ENCODE measurements at places on chromosomes 16 and 17.

GRCh38 chr16:71428883-71429282, 13.0 kb downstream of the TLE7 start:
- no peak for DNase-seq

DNA sequence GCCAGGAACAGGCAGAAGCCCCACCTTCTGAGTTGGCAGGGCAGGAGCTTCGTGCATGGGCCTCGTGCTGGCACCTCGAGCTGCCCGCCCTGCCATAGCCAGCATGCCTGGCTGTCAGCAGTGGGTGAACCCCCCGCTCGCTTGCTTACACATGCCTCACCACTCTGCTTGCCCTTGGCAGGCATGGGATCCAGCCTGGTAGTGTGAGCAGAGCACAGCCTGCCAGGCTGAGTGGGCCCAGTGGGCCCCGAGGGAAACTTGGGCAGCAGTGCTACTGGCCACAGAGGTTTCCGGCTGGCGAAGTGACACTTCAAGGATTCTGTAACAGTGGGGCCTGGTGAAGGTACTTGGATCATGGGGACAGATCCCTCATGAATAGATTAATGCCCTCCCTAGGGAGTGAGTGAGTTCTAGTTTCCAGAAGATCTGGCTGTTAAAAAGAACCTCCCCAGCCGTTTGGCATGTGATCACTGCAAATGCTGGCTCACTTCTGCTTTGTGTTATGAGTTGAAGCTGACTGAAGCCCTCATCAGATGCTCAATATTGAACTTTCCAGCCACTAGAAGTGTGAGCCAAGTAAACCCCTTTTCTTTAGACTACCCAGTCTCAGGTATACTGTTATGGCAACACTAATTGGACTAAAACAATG, 114.7 kb downstream of the BCAS3 start:
- no peak for DNase-seq

GRCh38 chr17:20988001-20988636, 54.7 kb downstream of the USP22 start:
- DNase-seq = no peak

DNA sequence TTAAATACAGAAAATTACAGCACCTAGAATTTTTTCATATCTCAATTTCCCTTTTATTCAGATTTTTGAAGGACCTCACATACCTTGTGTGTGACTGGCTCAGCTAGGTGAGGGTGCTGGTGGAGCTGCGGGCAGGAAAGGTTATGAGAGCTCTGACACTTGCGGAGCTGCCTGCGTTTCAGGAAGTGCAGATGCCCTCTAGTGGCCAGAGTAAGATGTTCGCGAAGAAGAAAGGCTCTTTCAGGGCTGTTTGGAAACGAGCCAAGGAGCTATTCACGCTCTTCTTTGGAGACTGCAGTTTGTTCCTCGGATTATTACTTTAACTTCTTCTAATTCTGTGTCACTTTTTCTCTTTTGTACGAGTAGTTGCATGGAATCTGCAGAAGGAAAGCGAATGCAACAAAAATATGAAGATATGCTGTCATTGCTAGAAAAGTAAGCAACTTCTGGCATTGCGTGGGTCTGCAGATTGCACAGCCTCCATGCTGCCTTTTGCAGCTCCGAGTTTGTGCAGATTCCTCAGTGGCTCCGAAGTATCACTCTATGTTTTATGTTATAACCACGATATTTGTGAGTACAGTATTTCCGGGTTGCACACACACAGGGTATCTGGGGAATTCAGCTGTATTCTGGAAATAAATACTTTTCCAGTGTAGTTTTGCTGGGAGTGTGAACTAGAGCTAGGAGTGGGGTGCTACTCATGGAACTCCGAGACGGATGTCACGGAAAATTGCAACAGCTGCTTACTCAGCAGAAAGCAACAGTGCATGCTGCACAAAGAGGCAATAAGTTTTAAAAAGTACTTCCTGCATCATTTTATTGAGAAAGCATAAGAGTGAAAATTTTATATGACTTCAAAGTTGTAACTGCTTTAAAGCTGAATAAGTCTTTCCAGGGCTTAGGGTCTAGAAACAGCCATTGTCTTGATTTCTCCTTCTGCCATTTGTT, 46.3 kb downstream of the DNAH9 start:
- peak; percentile 31 for DNase-seq

- DNase-seq = no peak
Observed at GRCh38 chr17:78092794-78093324, 35.7 kb downstream of the TMC6 start.

DNA sequence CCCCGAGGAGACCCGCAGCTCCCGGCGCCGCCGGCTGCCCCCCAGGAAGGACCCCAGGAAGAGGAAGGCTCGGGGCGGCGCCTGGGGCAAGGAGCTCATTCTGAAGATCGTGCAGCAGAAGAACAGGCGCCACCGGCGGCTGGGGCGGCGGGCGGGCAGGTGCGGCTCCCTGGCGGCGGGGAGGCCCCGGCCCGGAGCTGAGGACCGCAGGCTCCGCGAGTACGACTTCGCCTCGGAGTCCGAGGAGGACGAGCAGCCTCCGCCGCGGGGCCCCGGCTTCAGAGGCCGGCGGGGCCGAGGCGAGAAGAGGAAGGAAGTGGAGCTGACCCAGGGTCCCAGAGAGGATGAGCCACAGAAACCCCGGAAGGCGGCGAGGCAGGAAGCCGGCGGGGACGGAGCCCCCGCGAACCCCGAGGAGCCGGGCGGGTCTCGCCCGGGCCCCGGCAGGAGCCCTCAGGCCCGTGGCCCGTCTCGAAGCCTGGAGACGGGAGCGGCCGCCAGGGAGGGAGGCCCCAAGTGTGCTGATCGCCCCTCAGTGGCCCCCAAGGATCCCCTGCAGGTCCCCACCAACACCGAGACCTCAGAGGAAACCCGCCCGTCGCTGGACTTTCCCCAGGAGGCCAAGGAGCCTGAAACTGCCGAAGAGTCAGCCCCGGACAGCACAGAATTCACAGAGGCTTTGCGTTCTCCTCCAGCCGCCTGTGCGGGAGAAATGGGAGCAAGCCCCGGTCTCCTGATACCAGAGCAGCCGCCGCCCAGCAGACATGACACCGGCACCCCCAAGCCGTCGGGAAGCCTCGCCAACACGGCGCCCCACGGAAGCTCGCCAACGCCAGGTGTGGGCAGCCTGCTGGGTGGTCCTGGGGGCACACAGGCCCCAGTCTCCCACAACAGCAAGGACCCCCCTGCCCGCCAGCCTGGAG, 22.3 kb upstream of the ZFPM1 start:
- peak; percentile 60 for DNase-seq

GRCh38 chr16:87380881-87381280, 2.7 kb downstream of the FBXO31 start:
- DNase-seq = no peak

GRCh38 chr17:34652021-34652555, 72.7 kb downstream of the TMEM132E start:
- no peak for DNase-seq

- no peak for DNase-seq
Observed at GRCh38 chr17:75090871-75091854, 3.4 kb downstream of the SLC16A5 start.

DNA sequence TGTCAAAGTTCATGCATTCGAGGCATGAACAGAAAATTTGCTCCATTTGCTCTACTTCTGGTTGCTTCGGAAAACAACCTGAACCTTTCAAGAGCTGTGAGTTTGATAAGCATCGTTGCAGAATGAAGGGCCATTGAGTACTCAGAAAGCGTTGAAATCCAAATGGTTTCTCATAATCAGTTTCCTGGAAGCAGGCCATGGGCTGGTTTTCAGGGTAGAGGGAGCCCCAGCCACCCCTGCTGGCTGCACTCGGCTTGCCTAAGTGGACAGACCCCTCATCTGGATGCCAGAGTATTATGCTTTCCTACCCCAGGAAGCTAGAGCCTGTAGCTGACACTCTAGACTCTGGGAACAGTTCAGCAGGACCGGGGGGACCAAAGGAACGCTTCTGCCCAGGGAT, 24.4 kb downstream of the SCNN1G start:
- DNase-seq = no peak

GRCh38 chr16:6726621-6727020, 606.0 kb upstream of the RBFOX1 start:
- DNase-seq = no peak

GRCh38 chr17:79859676-79860615, 20.7 kb upstream of the CBX4 start:
- DNase-seq = no peak

DNA sequence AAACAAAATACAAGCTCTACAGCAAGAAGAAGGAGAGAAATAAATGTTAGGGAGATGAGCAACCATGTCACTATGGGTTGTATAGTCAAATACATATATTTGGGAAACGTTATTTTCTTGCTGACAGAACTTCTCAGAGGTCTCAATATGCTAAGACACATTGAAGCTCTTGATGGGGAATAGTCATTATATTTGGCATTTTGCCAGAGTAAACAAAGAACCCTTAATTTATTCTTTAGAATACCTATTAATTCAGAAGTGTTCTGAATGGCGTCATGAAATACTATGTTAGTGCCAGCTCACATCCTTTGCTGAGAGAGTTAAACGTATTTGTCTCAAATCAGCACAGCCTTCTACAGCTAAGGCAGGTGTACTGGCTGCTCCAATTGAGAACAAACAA, 458.9 kb downstream of the CDH13 start:
- no peak for DNase-seq

GRCh38 chr16:27335349-27336053, 21.7 kb downstream of the IL4R start:
- no peak for DNase-seq

GRCh38 chr17:73007407-73007806, 85.1 kb downstream of the SLC39A11 start:
- DNase-seq = no peak

GRCh38 chr17:4950746-4951204, at the start of gene ENO3:
TSS of gene ENO3 (plus strand) at chr17:4951119. CDS start at chr17:4951830, 711 bp downstream.
- peak; percentile 39 for DNase-seq

GRCh38 chr16:31487720-31488467, 5.0 kb downstream of the SLC5A2 start:
- DNase-seq = peak; percentile 65

DNA sequence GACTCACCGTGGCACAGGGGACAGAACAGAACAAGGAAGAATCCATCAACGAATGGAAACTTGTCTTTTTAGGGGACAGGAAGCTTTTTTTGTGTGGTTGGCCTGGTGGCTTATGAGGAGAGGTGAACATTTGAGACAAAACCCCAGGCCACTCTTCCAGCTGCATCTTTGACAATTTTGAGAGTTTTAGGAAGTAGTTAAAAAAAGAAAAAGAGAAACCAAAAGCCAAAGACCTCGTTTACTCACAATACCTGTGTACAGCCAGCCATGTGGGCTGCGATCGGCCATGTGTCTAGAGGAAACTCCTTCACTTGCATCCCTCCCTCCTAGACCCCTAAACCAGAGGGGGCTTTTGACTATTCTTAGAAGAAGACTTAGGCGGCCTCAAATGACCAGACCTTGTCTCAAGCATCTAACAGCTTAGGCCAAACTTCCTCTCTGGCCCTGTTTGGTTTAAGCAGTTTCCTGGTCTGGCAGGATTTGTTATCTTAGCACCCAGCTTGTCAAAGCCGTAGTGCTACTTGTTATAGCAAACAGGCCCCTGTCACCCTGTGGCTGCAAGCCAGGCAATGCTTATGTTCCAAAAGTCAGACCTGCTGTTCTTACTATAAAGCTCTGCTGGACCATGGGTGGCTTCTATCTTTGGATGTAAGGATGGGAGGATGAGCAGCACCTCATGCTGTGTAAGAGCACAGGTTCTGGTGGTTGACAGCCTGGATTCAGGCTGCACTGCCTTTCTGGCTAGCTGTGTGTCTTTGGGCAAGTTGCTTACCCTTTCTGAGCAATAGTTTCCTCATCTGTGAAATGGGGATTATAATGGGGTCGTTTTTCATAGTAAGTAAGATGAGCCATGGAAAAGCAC, 17.7 kb downstream of the KSR1 start:
- DNase-seq = peak; percentile 83

DNA sequence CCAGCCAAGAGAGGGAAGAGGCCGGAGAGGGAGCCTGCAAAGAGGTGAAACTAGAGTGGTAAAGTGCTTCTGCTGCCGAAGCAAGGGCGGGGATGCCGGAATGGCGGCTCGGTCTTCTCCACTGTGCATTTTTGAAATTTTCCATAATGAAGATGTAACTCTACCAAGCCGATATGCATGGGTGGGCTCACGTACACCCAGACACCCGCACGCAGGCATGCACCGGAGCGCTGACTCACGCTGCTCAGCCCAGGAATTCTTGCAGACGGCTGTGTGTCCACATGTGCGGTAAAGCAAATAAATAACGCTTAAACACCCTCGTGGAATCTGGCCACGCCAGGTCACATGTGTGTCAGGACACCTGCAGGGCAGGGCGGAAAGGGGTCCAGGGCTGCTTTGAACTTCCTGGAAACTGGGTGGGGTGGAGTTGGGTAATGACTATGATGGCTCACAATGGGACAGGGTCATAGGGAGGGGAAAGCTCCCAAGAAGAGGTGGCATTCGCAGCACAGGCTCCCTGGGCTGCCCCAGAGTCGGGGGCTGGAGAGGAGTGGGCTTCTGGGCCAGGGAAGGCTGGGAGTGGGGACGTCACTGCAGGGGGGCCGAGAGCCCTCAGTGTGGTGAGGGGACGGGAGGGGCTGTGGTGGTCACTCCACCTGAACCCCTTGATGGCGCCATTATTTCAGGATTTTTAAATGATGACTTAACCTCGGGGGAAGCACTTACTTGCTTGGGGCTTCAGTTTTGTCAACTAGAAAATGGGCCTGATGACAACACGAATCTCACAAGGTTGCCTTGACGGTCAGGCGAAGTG, 265.5 kb downstream of the PARN start:
- DNase-seq = no peak

DNA sequence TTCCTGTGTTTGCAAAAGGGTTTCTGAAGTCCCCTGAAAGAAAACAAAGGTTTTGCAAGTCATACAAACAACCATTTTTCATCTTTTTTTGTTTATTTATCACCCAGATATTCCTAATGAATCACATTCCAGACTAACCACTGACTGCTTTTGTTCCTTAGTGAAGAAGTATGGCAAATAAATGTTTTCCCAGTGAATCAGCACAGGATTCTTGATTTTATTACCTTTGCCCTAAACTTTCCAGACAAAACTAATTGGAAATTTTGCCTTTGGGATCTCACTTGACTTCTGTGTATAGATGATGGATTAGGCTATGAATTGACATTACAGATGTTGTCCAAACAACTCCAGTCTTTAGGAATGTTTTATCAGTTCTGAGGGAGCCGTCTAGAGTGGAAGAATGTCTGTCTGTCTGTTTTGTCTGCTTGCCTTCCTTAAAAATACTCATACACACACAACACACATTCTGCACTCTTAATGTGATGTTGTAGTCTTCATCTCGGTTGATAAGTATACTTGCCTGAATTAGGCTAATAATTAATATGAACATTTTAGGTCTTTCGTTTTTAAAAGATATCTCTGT, 48.9 kb downstream of the VMP1 start:
- DNase-seq = no peak

GRCh38 chr17:48427598-48427997, 2.4 kb downstream of the SKAP1 start:
- DNase-seq = peak; percentile 74

- DNase-seq = no peak
Observed at GRCh38 chr17:12900474-12900873, 111.2 kb downstream of the ARHGAP44 start.

- no peak for DNase-seq
Observed at GRCh38 chr17:12985431-12986293, 32.2 kb downstream of the ELAC2 start.

GRCh38 chr16:83068686-83069085, 441.9 kb downstream of the CDH13 start:
- no peak for DNase-seq
